Fibroblast of skin of left quadriceps (primary cell): ENCODE measurements at places on chromosomes 1 and 21.

GRCh38 chr1:226428348-226428747 lies 20.5 kb upstream of the PARP1 start:
- DNase-seq = no peak

DNA sequence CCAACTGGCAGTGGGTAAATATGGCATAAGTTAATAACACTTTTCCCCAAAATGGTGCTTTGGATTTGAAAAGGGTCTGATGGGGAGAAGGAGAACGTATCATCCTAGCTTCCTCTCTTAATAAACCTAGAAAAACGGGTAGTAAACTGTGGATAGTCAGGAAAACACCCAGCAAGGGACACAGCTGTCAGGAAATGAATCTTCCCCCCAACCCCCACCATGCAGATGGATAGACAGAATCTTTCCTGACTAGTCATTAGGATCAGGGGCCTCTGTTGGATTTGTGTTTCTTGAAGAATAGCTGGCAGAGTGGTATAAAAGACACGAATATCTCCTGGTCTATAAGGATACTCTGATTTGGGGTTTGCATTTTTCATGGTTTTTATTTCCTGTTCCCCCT lies 22.5 kb upstream of the LAX1 start:
- DNase-seq = no peak

- no peak for DNase-seq
These were observed 18.1 kb upstream of the WASF2 start for GRCh38 chr1:27507960-27508665.

DNA sequence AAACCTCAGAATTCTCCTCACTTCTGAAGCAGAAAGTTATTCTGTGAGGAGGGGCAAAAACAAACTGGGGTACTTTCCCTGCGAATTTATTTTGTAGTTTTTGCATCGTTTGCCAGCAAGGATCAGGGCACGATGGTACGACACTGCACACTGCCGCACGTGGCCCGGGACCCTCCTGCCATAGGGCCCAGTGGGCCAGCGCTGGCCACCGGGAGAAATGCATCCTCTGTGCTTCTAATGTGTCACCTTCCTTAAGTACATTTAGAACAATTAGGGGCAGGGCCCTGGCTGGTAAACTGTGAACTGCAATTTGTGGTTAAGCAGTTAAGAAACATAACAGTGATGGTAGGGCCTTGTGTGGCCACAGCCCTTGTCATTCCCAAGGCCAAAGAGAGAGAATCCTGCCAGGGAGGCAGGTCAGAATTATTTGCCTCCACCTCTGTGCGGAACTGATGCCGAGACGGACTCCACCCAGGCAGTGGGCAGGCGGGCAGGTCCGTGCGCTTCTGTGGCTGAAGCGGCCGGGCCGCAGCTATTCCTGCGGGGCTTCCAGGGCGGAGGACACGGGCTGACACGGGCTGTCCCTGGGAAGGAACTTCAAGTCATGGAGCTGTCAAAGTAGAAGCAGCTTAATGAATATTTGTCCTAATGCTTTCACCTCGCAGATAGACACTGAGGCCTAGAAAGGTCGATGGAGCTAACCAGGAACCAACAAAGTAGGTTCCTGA lies 12.5 kb downstream of the GPR137B start:
- no peak for DNase-seq

DNA sequence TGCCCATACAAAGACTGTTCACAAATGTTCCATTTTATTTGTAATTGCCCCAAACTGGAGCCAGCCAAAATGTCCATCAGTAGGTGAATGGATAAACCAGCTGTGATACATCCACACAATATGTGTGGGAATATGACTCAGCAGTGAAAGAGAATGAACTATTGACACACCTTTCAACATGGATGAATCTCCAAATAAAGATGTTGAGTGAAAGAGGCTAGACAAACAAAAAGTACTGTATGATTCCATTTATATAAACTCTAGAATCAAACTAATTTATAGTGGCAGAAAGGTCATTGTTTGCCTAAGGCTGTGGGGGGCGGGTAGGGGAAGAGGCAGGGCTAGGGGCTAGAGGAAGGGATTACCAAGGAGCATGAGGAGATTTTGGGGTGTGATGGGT lies 4.5 kb downstream of the DHCR24 start:
- no peak for DNase-seq
